ENCODE measurements at places on chromosomes 5 and 9.

- DNase-seq = no peak
These were observed 532.2 kb upstream of the TUSC1 start for GRCh38 chr9:26210338-26210851.

- no peak for DNase-seq
These were observed 107.5 kb downstream of the CWC27 start for GRCh38 chr5:64876203-64876602.

- DNase-seq = no peak
These were observed 21.9 kb downstream of the KDM4C start for GRCh38 chr9:6779417-6780241.

GRCh38 chr5:171175746-171176145, 133.3 kb upstream of the TLX3 start:
- DNase-seq = no peak

DNA sequence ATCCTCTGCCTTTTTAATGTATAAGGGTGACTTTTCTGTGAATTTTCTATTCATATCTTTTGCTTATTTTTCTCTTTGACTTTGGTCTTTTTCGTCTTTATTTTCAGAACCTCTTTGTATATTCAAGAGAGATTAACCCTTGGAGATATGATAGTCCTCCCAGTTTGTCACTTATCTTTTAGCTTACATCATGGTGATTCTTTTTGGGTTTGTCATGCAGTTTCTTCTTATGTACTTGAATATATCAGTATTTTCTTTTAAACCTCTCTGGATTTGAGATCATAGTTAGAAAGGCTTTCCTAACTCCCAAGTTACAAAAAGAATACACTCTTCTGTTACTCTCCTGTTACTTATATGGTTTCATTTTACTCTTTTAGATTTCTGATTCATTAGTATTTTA, 27.5 kb upstream of the GPR21 start:
- DNase-seq = no peak

GRCh38 chr9:133169102-133169501, 5.4 kb upstream of the GBGT1 start:
- DNase-seq = no peak

DNA sequence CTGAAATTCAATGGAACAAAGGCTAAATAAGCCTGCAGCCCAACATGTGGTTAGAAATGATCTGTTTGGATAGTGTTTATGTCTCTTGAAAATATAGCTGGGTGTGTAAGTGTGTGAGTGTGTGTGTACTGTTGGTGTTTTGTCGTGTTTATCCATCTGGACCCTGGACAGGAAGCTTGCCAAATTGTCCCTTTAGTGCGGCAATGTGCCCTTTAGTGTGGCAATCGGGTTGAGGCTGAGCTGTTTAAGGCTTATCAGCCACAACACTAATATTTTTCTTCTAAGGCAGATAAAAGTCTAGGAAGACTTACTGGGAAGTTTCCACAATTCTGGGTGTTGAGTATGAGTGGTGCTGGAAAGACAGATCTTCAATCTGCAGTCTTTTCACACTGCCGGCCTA, 180.2 kb downstream of the YTHDC2 start:
- DNase-seq = no peak

GRCh38 chr9:132846109-132846917, 31.8 kb downstream of the AK8 start:
- no peak for DNase-seq

DNA sequence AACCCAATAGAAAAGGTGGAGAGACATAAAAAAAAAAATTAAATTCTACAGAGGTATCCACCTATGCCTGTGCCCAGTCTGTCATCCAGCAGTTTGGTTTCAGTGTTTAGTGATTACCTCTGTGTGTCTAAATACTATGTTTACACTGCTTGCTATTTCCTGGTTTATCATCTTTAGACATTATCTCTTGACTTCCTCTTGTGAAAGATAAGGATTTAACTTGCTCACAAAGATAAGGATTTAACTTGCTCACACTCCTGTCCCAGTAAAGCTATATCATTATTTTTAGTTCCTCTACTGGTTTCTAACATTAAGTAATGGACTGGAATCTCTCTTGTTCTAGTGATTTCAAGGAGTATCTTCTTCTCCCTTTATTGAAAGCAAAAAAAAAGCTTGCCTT, 53.9 kb upstream of the ZFR start:
- DNase-seq = no peak

DNA sequence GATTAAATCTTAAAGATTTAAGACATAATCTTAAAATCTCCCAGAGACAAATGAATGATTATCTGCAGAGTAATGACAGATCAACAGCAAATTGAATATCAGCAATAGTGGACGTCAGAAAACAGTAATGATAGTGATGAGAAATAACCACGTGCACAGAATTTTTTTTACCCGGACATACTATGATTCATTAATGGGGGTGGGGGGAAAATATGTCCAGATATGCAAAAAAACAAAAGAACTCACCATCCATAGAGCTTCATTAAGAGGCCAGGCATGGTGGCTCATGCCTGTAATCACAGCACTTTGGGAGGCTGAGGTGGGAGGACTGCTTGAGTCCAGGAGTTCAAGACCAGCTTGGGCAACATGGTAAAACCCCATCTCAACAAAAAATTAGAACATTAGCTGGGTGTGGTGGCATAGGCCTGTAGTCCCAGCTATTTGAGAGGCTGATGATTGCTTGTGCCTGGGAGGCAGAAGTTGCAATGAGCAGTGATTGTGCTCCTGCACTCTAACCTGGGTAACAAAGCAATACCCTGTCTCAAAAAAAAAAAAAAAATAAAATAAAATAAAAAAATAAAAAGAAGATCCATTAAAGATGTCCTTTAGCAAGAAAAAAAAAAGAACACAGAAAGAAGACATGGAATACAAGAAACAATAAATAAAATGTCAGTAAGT, 30.9 kb upstream of the SHOC1 start:
- no peak for DNase-seq

- peak; percentile 16 for DNase-seq
These were observed 17.1 kb downstream of the MTREX start for GRCh38 chr5:55324815-55325418.

DNA sequence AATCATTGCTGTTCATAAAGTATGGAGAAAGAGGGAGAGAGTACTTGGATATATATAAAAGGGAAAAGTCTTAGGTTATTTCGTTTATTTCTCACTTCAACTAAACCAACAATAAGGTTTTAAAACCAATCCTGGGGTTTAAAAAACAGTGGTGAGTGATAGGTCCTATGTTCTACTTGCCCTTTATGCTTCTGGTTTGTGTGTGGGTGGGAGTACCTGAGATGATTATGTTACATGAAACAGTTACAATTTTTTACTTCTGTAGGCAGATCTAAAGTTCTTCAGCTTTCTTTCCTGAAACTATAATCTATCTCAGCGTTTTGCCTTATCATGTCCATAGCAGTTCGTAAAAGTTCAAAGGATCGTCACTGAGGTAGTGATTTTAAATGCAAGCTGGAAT, 49.2 kb downstream of the STX17 start:
- DNase-seq = no peak

DNA sequence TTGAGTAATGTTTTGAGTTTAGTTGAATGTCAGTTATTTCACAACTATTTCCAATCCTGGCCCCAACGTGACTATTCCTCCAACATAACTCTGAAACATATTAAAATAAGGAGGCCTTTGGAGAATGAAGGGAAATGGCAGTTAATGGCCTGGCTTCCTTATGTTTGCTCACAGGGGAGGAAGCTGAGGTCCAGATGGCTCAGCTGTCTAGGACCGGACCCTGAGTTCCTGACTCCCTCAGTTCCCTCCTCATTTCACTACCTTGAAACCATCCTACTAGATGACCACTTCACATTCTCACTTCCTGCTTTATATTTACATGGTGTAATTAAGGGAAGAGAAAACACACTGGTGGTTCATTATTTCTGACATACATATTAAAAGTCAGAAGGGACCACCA, 6.6 kb downstream of the OTULINL start:
- DNase-seq = no peak

DNA sequence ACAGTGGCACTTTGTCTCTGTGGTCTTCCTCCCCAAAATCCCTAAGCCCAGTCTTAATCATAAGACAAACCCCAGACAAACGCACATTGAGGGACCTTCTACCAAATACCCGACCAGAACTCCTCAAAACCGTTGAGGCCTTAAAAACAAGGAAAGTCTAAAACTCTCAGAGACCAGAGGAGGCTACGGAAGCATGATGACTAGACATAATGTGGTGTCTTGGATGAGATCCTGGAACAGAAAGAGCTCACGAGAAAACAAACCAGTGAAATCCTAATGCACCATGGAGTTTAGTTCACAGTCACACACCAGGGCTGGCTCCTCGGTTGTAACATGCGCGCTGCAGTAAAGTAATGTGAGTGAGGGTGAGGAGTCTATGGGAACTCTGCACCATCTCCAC, 58.4 kb downstream of the OTULIN start:
- DNase-seq = no peak

DNA sequence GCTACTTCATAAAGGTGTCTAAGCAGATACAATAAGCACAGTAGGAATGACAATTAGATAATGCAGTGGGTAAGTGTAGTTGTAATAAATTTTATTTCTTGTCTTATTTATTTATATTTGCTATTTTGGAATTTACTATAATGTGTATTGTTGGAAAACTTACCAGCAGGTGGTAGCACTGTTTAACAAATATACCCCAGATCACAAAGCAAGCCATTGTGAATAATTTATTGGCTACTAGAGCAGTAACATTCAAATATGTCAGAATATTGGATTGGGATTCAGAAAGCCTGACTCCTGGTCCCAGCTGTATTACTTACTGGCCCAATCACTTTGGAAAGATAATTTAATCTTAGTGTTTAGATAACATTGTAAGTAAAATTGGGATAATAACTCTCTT, 78.0 kb downstream of the ISOC1 start:
- no peak for DNase-seq

GRCh38 chr9:23542438-23542837, 283.6 kb downstream of the ELAVL2 start:
- DNase-seq = no peak

GRCh38 chr9:114811966-114812636, 6.3 kb upstream of the TNFSF15 start:
- DNase-seq = no peak

GRCh38 chr5:161263191-161263590, 283.3 kb downstream of the GABRB2 start:
- DNase-seq = no peak
